KBM-7 (cell line): ENCODE measurements at places on chromosomes 1 and 21.
A peak's percentile ranks its signal among the peaks of the same experiment; 100 is the strongest.

GRCh38 chr1:160157174-160157573, 5.8 kb downstream of the ATP1A4 start:
- no peak for DNase-seq

DNA sequence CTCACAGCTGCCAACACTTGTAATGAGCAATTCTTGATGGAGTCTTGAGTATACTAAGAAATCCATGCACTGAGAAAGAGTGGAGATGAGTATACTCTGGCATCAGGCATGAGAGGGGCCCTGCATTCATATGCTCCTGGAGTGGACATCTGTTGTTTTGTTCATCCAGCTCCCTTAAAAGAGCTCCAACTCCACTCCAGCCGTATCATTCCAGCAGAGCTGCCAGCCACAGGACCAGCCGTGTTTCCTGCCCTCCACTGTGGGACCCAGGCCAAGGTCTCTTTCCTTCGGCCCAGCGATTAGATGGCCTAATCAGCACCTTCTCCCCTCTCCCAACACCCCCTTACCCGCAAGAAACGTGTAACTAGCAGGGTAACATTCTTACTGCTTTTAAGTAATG, 144.5 kb downstream of the OMA1 start:
- no peak for DNase-seq

GRCh38 chr1:156632355-156632754, 9.6 kb upstream of the BCAN start:
- no peak for DNase-seq

DNA sequence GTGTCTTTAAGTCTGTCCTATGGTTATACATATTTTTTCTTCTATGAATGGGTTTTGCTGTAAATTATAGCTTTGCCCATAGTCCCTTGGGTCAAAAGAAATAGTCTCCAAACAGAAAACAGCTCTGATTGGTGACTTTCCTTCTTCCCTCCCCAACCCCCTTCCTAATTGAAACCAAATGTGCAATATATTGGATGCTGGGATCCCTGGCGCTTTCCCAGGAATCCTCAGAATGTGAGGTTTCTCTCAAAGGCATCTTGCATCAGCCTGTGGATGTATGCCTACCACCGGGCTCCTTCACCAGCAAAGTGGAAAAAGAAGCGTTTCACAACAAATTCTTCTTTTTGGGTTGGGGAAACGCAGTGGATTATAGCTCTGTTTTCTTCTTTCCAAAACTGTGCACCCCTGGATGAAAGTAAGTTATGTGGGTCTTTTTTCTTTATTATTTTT, at the start of gene DDR2:
Gene DDR2, plus strand, starts transcription at position 248 of the 450 bp plus-strand sequence. CDS start 86,600 bp downstream, outside the sequence.
- DNase-seq, result no peak

DNA sequence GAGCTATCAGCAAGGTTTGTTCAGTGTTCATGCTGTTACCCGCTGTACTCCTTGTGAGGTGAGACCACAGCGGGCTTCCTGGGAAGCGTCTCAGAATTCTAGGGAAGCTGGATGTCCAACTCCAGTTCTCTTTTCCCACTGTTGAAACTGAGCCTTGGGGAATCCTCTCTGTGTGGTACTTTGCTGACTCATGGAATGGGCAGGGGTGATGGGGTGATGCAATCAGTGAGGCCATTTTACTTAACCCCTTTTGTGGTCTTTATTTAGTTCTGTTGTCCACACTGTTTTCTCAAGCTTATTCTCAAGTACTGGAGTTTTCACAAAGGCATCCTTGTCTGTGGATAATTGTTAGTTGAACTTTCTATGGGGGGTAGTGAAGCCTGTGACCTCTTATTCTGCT, 42.6 kb downstream of the ACKR1 start:
- DNase-seq, result no peak

- DNase-seq, result no peak
Measured at GRCh38 chr1:25564777-25565574, 21.6 kb downstream of the LDLRAP1 start.

GRCh38 chr1:233998891-233999290, 94.4 kb downstream of the SLC35F3 start:
- no peak for DNase-seq

- DNase-seq, result no peak
Measured at GRCh38 chr1:53361541-53361961, 33.7 kb upstream of the LRP8 start.

DNA sequence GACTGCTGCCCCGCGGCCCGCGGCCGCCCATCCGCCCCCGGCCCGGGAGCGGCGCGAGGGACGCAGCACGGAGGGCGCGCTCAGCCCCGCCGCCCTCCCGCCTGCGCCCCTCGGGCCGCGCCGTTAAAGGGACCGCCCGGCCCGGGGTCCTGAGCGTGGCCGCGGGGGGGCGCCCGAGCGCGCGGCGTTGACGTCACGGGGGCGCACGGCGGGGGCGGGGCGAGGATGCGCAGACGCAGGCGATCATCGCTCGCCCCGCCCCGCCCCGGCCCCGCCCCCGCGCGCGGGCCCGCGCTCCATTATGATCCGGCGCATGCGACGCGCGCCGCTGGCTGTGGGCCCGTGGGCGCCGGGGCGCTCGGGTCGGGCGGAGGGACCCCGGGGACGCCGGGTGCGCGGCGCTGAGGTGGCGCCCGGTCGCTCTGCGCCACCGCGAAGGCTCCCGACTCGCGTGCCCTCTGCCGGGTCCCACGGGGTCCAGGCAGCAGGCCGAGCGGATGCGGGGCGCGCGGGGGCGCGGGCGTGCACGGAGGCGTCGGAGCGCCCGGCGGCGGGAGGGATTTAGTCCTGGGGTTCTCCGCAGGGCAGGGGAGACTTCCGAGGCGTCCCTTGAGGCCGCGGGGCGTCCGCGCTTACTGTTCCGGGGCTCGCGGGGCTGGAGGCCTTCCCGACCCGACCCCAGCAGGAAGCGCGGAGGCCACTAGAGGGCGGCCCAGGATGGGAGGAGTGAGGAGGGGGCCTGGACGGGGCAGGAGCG, at the start of gene DVL1:
Gene DVL1, minus strand, starts transcription at position 163 of the 757 bp plus-strand sequence. CDS start 353 bp downstream, outside the sequence.
- no peak for DNase-seq

DNA sequence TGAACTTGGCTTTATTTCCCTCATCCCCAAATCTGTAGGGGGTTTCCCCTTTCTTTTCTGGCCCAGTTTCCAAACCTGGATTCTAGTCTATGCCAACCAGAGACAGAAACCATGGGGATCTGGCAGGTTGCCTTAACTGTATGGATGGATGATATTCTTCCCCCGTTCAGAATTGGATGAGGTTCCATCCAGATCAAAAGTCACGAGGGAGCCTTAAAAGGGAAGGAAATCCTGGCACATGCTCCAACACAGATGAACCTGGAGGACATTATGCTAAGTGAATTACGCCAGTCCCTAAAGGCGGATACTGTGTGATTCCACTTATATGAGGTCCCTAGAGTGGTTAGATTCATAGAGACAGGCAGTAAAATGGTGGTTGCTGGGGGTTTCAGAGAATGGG, 124.4 kb downstream of the HUNK start:
- no peak for DNase-seq

GRCh38 chr1:243447347-243447746, 191.5 kb downstream of the SDCCAG8 start:
- DNase-seq, result peak; percentile 47

- no peak for DNase-seq
Measured at GRCh38 chr1:210815641-210816550, 318.1 kb downstream of the KCNH1 start.

DNA sequence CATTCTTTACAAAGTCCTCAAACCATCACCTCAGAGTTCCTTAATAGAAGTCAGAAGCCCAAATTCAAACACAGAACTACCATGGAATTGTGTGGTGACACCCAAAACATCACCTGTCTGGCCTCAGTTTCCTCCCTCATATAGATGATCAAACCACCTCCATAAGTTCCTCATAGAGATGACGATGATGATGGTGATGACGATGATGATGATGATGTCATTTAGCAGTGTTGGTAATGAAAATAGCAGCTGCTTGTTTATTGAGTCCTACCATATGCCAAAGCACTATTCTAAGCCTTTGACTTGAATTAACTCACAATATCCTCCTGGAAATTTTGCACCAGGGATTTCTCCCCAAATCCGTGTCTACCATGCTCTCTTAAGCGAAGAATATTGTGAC, 139.9 kb downstream of the PROX1 start:
- DNase-seq, result no peak

DNA sequence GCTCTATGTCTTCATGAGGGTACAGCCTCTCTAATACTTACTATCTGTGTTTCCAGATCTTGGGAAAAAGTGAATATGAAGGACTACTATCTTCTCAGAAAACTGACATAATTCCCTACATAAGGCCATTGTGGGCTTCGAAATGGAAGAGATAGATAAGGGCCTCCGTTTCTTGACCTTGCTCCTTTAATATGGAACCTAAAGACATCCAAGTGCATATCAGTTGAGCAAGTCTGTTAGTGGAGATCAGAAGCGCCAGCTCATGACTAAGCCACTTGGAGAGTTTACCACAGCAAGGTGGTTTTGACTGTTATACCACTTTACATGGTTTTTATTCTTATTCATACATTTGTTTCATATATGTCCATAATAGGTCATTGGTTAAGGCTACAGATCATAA, 35.3 kb upstream of the FCER1A start:
- no peak for DNase-seq

- DNase-seq, result no peak
Measured at GRCh38 chr21:43864962-43865539, at the start of gene AGPAT3. TSS of gene AGPAT3 (plus strand) at chr21:43865223. CDS start at chr21:43959682, 94,459 bp downstream.

DNA sequence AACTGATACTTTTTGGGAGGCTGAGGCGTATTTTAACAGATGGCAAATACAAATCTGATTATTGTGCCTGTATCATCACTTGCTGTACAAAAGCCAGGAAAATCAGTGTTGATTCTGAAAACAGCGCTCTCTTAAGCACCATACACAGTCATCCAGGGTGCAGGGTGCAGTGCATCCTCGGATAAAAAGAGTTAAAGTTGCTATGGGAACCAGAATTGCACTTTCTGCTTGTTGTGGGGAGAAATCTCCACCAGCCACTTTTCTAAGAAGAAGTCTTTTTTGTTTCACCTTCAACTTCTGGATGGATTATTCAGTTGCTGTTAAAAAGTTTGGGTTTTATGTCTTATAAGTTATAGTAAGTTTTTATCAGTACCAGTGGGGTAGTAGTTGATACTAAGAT, 3.8 kb downstream of the LAMC1 start:
- no peak for DNase-seq

- no peak for DNase-seq
Measured at GRCh38 chr1:71232166-71232763, 151.4 kb upstream of the ZRANB2 start.

DNA sequence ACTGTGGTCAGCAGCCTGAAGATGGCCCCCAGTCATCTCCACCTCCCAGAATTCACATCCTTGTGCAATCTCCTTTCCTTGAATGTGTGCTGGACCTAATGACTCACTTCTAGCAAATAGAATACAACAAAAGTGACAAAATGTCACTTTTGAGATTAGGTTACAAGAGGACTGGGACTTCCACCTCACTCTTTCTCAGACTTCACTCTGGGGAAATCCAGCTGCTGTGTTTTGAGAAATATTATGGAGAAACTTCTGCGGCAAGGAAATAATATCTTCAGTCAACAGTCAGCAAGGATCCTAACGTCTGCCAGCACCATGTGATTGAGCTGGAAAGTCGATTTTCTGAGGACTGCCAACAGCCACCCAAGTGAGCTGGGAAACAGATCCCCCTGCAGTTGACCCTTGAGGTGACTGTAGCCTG, 70.5 kb upstream of the GADD45A start:
- no peak for DNase-seq

GRCh38 chr1:221868593-221869303, 126.9 kb upstream of the DUSP10 start:
- no peak for DNase-seq

DNA sequence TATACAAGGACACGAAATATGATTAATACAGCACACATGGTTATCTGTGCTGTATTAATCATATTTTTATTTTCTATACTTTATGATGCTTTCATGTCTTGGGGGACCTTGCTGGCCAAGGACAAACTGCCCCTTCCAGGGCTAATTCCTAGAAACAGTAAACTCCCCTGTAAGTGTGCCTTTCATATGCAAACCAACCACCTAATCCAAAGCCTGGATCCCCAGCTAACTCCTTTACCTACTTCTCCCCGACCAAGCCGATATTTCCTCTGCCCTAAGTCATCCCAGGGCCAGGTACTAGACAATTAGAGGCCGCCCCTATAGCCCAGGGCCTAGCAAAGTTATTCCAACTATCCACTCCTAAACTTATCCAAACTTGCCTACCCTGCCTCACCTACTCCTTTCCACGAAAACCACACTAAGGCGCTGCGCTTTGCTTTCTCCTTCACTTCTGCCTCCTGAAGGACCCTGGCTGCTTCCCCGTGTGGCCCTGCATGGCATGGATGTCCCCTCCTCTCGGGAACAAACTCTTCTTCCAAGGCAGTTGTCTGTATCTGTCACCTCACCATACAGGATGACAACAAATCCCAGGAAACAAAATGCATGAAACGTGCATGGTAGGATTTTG, 10.2 kb downstream of the SH3BP5L start:
- DNase-seq, result no peak

- DNase-seq, result no peak
Measured at GRCh38 chr1:227192163-227192562, 126.1 kb downstream of the CDC42BPA start.

- no peak for DNase-seq
Measured at GRCh38 chr1:229309074-229309473, 33.8 kb downstream of the CCSAP start.

GRCh38 chr1:154352581-154353459, 27.5 kb downstream of the ATP8B2 start:
- DNase-seq, result peak; percentile 78

DNA sequence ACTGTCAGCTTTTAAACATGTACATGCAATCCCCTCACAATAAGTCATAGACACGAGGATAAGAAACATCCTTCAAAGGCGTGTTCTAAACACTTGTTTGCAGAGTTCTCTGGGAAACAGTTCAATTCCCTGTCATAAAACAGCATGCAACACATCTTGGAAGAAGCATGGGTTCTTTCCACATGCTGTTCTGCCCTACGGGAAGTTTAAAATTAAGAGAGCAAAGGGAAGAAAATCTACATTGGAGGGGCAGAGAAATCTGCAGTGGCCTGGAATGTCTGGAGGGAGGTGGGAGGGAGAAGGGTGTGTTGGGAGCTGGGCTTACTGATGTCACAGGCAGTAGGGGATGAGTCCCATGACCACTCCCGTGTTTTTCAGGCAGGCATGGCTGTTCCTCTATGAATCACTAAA, 98.3 kb upstream of the SLC2A1 start:
- no peak for DNase-seq

- DNase-seq, result peak; percentile 16
Measured at GRCh38 chr1:208446271-208446691, 202.1 kb upstream of the PLXNA2 start.

GRCh38 chr1:4267381-4268261, 367.5 kb upstream of the C1orf174 start:
- DNase-seq, result no peak

- DNase-seq, result no peak
Measured at GRCh38 chr21:36555199-36555800, 75.4 kb upstream of the CLDN14 start.
